SK-MEL-5 (cell line): ENCODE measurements at places on chromosomes 4 and X. TPM values are rescaled to one million over a fixed set of nuclear protein-coding genes. Genes with fewer than 3 reads are reported as not detected.

DNA sequence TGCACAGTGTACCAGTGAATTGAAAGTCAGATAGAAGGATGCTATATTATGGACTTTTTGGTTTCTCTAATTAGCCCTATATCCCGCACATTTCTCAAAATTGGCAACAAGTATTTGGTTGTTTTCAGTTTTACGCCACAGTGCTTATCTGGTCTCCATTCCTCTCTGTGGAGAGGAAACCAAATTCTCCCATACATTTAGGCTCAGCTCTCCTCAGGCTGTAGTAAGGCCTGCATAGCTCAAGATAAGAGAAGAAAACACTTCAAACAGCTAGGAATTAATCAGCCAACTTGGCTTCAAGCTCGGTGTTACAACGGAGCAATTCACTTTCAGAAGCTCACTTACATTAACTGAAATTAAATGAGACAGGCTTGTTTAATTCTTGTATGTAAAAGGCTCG lies 263.2 kb downstream of the PDHA2 start:
- DNase-seq, result no peak

SLC39A8 gene
- total RNA-seq, result 18.2 and 20.5 TPM in 2 replicates

DNA sequence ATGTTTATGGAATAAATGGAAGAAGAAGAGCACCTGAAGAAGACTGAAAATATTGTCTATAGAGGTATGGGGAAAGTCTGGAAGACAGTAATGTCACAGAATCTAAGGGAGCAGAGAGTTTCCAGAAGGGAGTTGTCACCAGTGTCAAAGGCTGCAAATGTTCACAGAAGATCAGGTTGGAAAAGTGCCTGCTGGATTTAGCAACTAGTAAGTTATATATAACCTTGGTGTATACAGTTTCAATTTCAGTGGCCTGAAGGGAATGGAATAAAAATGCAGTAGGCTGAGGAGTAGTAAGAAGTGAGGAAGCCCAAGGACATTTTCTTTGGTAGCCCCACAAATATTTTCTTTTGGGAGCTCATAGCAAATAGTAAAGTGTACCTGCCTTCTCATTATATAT lies 107.2 kb downstream of the SATL1 start:
- no peak for DNase-seq

DNA sequence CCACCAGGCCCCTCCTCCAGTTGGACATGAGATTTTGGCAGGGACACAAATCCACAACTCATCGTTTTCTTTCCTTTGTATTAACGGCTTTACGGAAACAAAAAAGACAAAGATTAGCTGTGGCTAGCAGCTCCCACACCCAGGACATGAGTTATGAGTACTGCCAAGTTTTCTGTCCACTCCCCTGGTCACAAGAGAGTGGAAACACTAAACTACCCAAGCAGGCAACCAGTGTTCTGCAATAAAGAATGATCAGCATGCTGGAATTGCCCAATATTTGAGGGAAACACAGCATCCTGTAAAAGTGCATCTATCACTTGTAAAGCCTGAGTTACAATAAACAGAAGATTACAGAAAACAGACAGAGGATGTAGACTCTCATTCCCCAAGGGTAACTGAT lies 358.4 kb downstream of the NLGN4X start:
- DNase-seq, result no peak

DNA sequence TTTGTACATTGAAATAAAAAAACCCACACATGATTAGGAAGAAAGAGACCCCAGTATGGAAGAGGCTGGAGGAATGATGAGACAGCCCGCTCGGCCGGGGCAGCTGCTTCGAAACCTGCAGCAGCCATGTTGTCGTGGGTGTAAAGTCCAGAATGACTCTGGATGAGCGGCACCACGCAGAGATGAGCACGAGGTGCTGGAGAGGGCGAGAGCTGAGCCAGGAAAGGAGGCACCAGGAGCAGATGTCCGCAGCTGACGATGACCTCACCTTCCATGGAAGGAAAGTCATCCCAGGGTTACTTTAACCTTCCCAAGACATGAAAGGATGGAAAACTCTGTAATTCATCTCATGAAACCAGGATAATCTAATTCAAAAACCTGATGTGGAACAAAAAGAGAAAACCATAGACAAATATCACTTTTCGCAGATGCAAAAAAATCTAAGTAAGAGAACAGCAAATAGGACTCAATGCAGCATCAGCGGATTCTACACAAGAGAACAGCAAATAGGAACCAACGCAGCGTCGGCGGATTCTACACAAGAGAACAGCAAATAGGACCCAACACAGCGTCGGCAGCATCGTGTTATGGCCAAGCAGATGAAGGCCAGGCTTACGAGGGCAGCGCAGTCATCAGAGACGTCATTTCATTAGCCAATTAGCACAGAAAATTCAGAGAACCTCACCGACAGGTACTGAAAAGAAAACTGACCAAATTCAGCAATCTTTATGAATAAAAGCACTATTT lies 25.9 kb upstream of the SPON2 start:
- no peak for DNase-seq

- DNase-seq, result no peak
These were observed 123.9 kb upstream of the GC start for GRCh38 chr4:71907782-71908181.

- DNase-seq, result peak; percentile 34
These were observed 125.5 kb upstream of the MBNL3 start for GRCh38 chrX:132614297-132614696.

- no peak for DNase-seq
These were observed 477 bp downstream of the KLHL13 start for GRCh38 chrX:118115953-118116712.

TMEM33 gene
- 167 and 171 TPM in 2 replicates for total RNA-seq

- no peak for DNase-seq
These were observed 10.9 kb downstream of the GAB1 start for GRCh38 chr4:143347484-143348111.

DNA sequence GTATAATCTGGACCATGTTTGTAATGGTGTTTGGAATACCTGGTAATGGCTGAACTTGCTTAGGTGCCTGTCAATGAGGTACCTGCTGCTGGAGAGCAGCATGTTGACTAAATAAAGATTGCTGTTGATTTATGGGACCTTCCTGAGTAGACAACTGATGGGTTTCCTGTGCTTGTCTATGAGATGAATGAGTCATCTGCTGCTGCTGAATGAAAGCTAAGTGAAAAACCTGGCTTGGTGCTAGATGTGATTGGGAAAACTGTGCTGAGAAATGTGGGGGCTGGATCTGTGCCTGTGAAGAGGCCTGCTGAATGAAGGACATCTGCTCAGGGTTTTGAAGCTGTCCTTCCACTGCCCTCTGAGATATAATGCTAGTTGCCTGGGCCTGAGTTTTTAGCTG lies 69.6 kb downstream of the WNK3 start:
- no peak for DNase-seq

GRCh38 chr4:109816082-109816442 lies 500 bp downstream of the GAR1 start:
- DNase-seq, result no peak

SHISA3 gene
- total RNA-seq, result not detected in 2 replicates

GRCh38 chr4:68283714-68284113 lies 38.2 kb upstream of the TMPRSS11B start:
- no peak for DNase-seq

DNA sequence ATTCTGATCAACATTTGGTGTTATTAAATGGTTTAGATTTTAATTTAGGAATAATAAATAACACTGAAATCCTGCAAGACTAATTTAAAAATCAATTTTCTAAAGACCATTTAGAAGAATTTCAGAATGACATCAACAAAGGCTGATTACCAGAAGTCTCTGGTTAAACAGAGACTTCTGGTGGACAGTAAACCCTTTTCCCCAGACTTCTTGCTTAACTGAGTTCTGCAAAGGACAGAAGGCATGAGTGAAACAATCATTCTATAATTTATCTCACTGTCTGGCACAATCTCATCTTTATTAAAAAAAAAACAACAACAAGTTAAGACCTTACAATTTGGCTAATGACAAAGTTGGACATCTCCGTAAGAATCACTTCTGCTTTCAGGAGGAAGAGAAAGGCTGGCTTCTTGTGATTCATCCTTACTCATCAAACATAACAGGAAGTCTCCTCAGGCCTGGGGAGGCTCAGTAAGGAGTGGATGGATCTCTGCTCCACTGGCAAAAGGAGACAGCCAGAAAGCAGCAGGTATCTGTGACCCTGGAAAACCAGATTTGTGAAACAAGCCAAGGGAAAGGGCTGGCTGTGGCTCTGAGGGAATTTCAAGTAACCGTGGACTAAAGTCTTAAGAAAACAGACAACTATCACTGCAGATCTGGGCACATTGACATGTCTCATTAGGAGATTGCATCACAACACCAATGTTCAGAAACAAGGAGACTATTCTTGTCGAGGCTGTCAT lies 908 bp upstream of the TLR6 start:
- DNase-seq, result peak; percentile 80

GRCh38 chrX:427812-428725 lies 41.4 kb upstream of the PPP2R3B start:
- DNase-seq, result peak; percentile 31

SUPT20HL2 gene
- not detected in 2 replicates for total RNA-seq
